NCI-H524 treated with DMSO at 0.1 percent for 48 hours (cell line): ENCODE measurements at places on chromosomes 5 and 9.

GRCh38 chr5:5751987-5752386 is 329.5 kb downstream of the ICE1 start:
- DNase-seq: no peak

DNA sequence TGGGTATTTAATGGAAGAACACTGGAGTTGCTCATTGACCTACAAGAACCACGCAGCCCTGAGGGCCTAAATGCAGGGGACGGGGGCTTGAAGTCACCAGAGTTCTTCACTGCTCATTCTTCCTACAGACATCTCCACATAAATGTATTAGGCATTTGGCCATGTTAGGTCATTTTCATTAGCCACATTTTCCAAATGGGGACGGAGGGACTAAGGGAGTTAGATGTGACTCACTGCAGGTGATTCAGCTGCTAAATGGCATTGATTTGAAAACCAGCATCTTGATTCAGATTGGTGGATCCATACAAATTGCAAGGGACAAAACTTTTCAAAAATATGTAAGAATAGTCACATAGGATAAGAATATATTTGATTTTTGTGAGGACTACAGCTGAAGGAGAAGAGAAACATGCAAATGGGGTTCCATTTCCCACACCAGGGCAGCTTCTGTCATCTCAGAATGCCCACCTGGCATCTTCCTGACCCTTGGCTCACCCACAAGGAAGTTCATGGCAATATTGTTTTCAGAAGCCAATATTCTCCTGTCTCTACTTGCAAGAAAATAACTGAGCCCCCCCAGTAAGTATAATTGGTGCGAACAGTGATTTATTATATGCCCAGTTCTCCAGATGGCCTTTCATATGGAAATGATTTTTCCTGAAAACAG is 264.8 kb downstream of the DOCK8 start:
- DNase-seq: no peak

- no peak for DNase-seq
Measured at GRCh38 chr5:176895831-176896230, 3.3 kb downstream of the HK3 start.

- DNase-seq: no peak
Measured at GRCh38 chr9:106587042-106587441, 275.9 kb upstream of the ZNF462 start.

DNA sequence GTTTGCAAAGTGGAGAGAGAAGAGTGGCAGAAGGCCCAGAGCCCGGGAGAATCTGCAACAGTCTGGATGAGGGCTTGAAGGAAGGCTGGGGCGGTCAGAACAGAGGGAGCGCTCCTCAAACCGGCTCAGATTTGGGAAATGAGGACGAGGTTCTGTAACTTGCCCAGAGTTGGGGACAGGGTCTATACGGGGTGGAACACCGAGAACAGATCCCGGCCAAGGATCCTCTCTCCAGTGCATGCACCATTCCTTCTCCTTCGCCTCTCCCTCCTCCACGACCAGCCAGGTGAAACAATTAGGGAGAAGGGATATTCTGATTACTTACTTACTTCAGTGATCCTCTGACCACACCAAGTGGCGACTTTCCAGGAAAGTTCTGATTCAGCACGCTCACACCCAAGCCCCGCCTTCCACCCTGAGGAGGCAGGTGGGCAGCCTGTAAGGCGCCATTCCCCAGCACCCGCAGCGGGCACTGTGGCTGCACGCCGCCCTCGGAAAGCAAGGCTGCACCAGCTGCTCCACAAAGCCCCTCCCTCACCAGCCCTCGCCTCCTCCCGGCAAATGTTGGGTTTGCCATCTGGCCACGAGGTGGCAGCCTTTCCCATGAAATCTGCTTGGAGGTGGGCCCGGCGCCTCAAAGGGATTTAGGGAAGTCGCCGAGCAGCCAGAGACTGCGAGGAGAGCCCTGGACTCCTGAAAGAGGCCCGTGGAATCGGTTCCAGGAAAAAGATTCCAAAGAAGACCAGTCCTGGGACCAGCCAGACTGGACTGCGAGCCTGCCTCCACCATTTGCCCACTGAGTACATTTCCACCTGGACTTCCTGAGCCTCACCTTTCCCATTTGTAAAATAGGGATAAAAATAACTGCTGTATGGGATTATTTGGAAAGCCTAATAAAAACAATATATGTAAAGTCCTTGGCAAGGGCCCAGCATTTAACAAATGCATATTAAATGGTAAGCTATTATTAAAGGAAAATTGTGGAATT is 22.2 kb upstream of the WWC1 start:
- peak; percentile 78 for DNase-seq

GRCh38 chr9:98774746-98775145 is 21.6 kb downstream of the ANKS6 start:
- DNase-seq: no peak

DNA sequence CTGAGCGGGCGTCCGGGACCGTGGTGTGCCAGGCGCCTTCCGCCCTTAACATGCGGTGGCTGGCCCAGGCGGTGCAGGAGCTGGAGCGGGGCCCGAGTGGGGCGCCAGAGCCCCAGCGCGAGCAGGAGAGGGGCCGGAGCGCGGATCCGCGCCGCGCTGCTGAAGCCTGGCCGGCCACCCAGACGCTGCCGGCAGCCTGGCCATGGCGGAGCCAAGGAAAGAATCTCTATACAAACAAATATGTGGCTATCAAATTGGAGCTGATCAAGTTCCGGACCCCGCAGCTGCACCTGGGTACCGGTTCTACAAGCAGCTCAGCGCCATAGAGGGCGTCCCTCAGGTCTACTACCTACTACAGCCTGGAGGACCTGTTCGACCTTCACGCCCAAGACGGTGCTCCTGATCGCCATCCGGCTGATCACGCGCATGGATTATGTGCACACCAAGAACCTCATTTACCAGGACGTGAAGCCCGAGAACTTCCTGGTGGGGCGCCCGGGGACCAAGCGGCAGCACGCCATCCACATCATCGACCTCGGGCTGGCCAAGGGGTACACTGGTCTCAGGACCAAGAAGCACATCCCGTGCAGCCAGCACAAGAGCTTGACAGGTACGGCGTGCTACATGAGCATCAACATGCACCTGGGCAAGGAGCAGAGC is 55.8 kb downstream of the JAK2 start:
- DNase-seq: no peak

DNA sequence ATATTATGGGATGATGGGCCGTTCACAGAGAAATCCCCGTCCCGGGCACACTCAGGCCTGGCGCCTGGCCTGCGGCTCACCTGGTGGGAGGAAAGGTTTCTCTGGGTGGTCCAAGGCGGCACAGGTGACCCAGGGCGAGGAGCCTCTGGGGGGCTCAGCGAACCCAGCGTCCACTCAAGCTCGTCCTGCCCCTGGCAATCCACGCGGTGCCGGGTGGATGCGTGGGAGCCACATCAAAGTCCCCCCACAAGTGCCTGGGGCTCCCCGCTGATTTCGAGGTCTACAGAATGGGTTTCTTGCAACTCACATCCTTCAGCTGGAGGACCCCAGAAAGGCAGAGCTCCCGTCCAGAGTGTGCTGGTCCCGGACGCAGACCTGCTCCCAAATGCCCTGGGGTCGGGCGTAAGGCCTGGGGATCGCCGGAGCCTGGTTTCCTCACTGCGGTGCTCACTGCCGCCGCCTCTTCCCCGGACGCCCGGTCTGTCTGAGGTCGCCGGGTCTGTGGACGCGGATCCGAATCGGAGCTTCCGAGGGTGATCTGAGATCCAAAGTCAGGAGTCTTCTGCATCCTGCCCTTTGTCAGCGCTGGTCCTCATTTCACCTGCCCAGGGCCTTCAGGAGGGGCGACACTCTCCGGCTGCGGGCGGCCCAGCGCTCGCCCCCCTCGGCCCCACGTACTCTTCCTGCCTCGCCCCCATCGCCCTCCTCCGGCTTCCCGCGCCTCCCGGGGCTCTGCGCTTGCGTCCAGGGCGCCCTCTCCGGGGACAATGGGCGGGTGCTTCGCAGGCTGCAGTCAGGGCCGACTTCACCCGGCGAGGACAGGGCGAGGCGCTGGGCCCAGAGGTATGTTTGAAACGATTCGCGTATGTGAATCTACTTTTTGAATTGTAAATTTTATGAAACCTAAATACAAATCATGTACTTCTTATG is 20.0 kb upstream of the RUFY1 start:
- DNase-seq: no peak

- DNase-seq: no peak
Measured at GRCh38 chr5:115559524-115559923, 14.9 kb upstream of the FEM1C start.

DNA sequence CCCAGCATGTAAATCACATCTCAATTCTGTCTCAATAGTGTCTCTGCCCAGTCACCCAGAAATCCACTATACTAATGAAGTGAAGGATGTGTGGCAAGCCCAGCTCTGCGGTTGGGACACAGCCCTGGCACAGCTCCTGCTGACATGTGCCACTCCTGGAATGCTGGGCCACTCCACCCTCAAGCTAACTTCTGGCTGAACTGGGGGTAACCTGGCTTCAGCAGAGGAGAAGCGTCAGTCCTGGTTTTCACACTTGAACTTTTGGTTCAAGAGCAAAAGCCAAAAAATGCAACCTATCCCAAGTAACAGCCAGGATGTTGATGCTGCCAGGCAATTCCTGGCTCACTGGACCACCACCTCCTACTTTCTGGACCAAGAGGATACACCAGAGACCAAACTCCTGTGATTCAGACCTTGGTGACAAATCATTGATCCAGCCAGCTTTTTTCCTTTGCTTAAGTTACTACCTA is 86.4 kb downstream of the ARRDC3 start:
- no peak for DNase-seq

GRCh38 chr9:83299571-83299970 is 236.6 kb upstream of the RASEF start:
- DNase-seq: no peak

- DNase-seq: no peak
Measured at GRCh38 chr5:133142782-133143181, 91.0 kb downstream of the HSPA4 start.

DNA sequence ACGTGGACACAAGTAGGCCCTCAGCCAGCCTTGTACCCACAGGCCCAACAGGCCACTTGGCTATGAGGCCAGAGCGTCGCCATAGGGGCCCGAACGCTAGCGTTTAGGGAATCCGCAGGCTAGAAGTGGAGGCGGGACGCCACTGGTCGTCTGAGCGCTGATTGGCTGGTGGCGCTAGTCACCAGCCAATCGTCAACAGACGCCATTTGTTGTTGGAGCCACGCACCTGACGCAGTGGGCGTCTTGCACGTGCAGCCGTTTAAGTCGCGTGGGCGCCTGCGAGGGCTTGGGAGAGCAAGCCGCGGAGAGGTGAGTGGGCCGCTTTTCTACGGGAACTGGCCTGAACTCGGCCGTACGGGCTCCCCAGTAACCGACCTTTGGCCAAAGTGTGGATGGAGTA is at the start of gene DDX4:
TSS of gene DDX4 (plus strand) at position 269 of the 400 bp plus-strand sequence. CDS start 903 bp downstream, outside the sequence.
- DNase-seq: no peak

GRCh38 chr5:88883836-88884607 is 1.0 kb upstream of the MEF2C start:
- DNase-seq: no peak

- peak; percentile 84 for DNase-seq
Measured at GRCh38 chr5:96934708-96935558, 947 bp upstream of the LNPEP start.

DNA sequence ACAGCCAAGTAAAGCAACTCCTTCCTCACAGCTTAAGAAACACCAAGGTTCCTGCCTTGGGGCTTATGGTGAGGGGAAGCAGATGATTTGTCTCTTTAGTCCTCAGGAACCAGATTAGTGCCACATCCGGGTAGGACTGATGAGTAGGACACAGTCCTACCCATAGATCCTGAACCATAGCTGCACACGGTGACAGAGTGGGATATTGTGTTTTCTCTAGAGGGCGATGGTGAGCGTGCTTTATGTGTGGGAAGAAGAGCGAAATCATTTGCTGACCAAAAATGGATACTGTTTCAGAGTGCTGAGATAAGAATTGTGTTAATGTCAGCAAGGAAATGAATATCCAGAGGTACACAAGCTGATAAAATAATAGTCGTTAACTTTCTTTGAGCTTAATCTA is 209.0 kb upstream of the FBXL7 start:
- no peak for DNase-seq
